ENCODE measurements at places on chromosomes 2 and 18. TPM values are rescaled to one million over a fixed set of nuclear protein-coding genes. Genes with fewer than 3 reads are reported as not detected.

SLC1A4 gene
- total RNA-seq = 12.7 TPM

ABHD1 gene
- total RNA-seq = 1.2 TPM

CCDC148 gene
- total RNA-seq = 0.39 TPM

LINC00305 gene
- total RNA-seq = not detected

CCDC138 gene
- 8.1 TPM for total RNA-seq

EN1 gene
- 1.1 TPM for total RNA-seq

SLC9A4 gene
- total RNA-seq = not detected

LRRC30 gene
- total RNA-seq = not detected

DYSF gene
- total RNA-seq = 0.50 TPM

ALPI gene
- not detected for total RNA-seq

CELF4 gene
- total RNA-seq = 0.10 TPM

MYCN gene
- not detected for total RNA-seq

ST6GAL2 gene
- total RNA-seq = 14.9 TPM

KIAA2012 gene
- not detected for total RNA-seq

B3GNT7 gene
- total RNA-seq = 2.0 TPM

SLC4A1AP gene
- total RNA-seq = 30.6 TPM

GKN1 gene
- total RNA-seq = 0.83 TPM

NYAP2 gene
- total RNA-seq = not detected

PRPF40A gene
- 91.6 TPM for total RNA-seq

NT5C1B gene
- total RNA-seq = not detected

SF3B1 gene
- 131 TPM for total RNA-seq

MOB1A gene
- 73.4 TPM for total RNA-seq

FN1 gene
- total RNA-seq = 174 TPM

CAPN14 gene
- total RNA-seq = 0.07 TPM

TEX44 gene
- total RNA-seq = not detected

AQP12A gene
- not detected for total RNA-seq

CD28 gene
- total RNA-seq = not detected

ELOA2 gene
- total RNA-seq = not detected

DCC gene
- total RNA-seq = not detected

CYP20A1 gene
- 8.7 TPM for total RNA-seq

TTN gene
- under 0.01 TPM for total RNA-seq

WBP1 gene
- total RNA-seq = 91.2 TPM

ANKRD23 gene
- 0.72 TPM for total RNA-seq

GKN2 gene
- total RNA-seq = 2.4 TPM

AKAIN1 gene
- not detected for total RNA-seq

TNFAIP6 gene
- total RNA-seq = 1.7 TPM

GAL3ST2 gene
- total RNA-seq = 0.34 TPM

ERFE gene
- 7.6 TPM for total RNA-seq

ABCG5 gene
- not detected for total RNA-seq

ARHGEF4 gene
- 5.7 TPM for total RNA-seq

TRABD2A gene
- 9.7 TPM for total RNA-seq
